ENCODE measurements at places on chromosomes 1 and 21.
A peak's percentile ranks its signal among the peaks of the same experiment; 100 is the strongest.

DNA sequence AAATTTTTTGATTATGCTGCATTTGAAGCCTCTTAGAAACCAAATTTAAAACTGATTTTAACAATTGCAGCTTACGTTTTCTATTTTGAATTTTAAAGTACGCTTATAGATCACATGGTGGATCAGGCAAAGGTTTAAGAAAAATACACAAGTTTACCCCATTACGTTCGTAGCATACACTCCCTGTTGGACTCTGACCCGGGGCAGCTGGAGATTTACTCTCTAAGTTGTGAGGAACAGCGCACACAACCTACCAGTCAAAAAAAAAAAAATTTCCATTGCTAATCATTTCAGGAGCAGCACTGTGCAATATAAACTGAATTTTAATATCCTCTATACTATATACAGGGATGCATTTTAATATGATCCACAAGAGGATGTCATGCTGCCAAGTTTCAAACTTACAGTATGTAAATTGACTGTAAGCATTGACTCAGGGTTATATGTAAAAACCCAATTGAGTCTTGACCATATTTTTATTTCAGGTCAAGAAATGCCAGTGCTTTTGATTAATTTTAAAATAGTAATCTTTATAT lies 20.4 kb downstream of the CSDE1 start:
- no peak for DNase-seq

DNA sequence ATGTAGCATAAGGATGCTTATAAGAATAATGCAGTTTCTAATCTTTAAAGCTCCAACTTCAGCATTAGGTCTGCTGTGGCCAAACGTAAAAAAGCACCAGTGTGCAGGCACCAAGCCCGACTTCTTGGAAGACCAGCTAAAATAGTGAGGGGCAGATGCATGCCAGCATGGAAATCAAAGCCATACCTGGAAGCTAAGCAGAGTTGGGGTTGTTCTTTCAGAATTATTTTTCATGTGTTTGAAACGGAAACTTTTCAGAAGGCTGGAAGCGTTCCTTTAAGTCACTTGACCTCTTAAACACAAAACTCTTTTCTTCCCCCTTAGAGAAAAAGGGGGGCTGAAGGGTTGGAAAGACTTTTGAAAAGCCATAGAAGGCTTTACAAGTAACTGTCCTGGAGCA lies 329.2 kb upstream of the C1orf87 start:
- no peak for DNase-seq

GRCh38 chr1:69572921-69573320 lies 5.2 kb downstream of the LRRC7 start:
- no peak for DNase-seq

GRCh38 chr1:211731456-211732292 lies 56.3 kb upstream of the NEK2 start:
- no peak for DNase-seq

- DNase-seq: no peak
These were observed 15.8 kb downstream of the SLC45A3 start for GRCh38 chr1:205664399-205665017.

GRCh38 chr1:12604114-12604874 lies 13.7 kb downstream of the DHRS3 start:
- DNase-seq: peak; percentile 37

GRCh38 chr1:9352377-9353134 lies 59.9 kb downstream of the SPSB1 start:
- DNase-seq: no peak

GRCh38 chr1:92367496-92367895 lies 68.6 kb downstream of the RPAP2 start:
- DNase-seq: no peak

DNA sequence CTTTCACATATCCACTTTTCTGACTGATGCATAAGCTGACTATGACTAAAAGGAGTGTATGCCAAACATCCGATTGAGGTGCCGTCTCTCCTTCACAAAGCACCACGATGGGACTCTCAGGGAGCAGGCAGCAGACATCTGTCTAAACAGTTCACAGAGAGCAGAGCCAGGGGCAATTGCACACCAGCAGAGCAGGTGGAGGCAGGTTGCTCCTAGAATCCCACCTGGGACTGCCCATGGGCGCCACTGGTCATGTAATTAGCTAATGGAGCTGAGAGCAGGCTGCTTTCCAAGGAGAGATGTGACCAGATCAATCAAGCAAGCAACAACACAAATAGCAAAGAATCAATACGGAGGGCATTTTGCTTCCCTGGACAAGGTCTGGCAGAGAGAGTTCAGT lies 30.5 kb upstream of the COA6 start:
- no peak for DNase-seq

DNA sequence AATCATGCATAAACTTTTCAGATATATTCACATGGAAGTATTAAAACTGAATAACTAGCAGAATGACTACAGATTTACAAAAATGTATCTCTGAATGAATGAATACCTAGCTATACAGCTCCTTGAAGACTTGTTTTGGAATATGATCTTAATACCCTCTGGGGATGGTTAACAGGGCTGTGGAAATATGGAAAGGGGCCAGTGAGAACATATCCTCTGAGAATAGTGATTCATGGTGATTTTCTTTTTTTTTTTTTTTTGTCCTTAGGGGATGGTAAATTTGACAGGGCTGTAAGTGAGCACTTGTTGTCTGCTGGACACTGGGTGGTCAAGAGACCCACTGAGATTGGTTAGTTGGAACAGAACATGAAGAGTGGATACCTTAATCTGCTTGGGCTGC lies 80.7 kb upstream of the HP1BP3 start:
- no peak for DNase-seq

GRCh38 chr1:170853867-170854266 lies 81.5 kb upstream of the MROH9 start:
- no peak for DNase-seq

DNA sequence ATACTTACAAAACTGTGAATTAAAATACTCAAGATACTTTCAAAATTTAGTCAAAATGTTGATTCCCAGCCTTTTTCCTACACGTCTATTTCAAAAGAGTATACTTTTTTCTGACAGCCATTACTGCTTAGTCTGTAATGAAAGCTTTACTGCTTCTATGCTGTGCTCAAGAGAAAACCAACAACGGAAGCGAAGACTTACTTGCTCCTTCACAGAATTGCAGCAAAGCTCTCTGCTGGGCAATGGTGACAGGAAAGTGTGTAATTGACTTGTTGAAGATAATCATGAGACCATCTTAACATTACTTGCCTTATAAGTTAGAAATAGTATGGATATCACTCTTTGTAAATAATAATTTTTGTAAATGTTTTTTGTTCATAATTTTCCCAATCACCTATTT lies 1.7 kb upstream of the DYNLT5 start:
- no peak for DNase-seq

- DNase-seq: no peak
These were observed 103.9 kb downstream of the ADGRL4 start for GRCh38 chr1:78902641-78903040.

DNA sequence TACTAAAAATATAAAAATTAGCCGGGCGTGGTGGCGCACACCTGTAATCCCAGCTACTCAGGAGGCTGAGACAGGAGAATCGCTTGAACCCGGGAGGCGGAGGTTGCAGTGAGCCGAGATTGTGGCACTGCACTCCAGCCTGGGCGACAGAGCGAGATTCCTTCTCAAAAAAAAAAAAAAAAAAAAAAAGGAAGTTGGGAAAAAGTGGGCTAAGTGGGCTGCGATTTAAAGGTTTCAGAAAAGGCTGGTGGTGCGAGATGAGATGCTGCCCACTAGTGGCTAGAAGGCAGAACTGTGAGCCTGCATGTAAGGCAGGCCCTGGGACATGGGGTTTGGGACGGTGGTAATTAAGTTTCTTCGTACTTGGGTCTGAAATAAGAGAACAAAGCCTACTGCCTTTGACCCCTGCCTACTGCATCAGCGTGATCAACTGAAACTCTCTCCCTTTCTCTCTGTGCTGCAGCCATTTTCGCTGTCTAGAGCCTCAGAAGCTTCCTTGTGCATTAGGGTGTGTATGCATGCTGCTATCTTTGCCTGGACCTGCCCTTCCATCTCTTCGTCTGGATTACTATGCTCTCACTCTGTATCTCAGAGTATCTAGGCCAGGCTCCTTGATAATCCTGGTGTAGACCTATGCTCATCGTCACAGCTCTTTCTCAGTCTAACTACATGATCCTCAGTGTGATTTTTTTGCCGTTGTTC lies 12.4 kb downstream of the FMOD start:
- peak; percentile 35 for DNase-seq

DNA sequence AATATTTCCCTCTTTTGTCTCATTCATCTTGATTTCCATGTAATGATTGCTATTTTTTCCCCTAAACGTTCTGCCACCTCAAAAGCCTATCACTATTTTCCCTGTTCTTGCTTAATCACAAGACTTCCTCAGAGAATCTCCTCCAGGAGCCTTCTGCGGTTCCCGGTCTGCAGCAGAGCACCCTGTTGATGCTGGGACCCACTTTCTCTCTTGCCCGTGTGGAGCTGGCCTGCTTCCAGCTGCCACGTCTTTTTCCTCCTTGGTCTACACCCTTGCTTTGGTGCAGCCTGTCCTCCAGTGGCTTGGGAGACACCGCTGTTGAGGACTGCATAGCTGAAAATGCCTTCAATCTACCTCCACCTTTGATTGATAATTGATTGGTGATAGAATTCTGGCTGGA lies 70.0 kb upstream of the COA6 start:
- no peak for DNase-seq

DNA sequence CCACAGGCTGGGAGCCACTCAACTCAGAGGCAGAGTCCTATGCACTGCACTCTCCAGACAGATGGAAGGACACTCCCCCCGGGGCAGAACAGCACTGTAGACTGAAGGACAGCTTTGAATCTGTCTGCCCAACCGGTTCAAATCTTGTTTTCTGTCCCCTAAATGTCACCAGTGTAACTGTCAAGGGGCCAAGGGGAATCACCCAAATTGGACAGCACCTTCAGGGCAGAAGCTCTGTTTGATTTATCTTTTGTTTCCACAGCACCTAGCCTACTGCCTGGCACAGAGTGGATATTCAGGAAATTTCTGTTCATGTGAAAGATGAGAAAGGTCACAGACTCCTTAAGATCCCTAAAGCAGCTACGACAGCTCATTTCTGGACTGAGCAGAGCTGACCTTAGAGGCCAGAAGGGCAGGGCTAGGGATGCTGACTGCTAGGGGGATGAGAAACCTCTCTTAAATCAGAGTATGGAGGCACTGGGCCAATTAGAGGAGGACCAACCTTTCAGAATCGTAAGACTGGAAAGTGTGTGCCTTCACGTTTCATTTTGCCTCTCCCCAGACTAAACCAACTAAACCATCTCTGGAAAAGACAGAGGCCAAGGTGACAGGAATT lies 41.0 kb downstream of the ITPKB start:
- no peak for DNase-seq

DNA sequence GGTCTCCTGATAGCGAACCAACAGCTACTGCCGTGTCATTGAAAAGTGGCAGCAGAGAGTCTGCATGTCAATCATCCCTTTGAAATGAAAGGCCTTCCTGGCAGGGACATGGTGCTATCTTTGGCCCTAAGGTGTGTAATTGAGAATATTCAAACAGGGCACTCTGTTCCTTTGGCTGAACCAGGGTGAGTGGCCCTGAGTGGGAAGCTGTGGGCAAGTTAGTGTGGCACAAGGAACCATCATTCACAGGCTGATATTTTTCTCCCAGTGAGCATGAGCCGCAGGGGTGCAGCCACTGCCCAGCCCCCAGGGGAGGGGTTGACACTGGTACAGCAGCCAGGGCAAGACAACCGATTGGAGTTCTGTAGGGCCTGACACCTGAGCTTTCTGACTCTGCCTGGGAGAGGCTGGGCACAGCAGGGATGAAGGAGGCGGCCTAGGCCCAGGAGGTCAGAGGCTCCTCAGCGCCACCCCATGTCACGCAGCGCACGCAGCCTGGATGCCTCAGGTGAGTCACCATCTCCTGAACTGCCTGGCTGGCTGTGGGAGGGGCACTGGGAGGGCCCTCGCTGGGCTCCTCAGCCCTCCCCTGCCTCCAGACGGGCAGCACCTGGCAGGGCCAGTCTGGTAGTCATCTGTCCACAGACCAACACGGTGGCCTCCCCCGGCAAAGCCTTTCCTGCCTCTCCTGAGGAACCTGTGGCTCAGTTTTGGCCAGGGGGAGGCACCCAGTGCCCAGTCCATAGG lies 13.2 kb downstream of the QSOX1 start:
- DNase-seq: no peak

DNA sequence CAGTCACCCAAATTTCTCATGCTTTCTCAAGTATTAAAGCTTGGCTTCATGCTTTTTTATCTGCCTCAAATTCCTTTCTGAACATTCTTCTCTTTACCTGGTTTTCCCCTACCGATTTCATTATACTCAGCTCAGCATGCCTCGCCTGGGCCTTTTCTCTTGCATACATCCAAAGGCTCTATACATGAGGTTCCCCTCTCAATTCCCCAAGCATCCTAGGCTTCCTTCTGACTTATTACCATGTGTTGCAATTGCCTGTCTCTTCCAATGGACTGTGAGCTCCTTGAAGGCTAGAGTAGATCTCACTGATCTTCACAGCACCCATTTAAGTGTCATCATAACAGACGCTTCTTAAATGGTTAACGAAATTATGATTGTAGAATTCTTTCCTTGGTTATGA lies 24.1 kb upstream of the CYP4A22 start:
- no peak for DNase-seq

DNA sequence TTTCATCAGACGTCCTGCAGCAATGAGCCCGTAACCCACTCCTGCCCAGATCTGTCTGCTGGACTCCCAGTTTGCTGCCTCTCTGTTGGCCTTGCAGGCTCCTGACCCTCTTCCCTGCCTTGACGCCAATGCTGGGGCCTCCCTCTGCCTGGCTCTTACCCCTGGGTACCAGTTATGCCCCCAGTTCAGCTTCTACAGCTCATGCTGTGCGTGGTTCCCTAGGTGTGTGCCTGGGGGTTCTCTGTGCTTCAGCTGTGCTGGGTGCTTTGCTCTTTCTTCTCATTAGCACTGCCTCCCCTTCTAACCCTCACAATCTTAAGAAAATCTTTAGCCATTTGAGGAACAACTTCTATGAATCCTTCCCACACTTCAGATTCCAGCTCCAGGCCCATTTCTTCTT lies 151.4 kb downstream of the ZSCAN20 start:
- no peak for DNase-seq

- DNase-seq: no peak
These were observed 89.8 kb downstream of the KIF14 start for GRCh38 chr1:200530623-200531261.

GRCh38 chr1:198165927-198166647 lies 9.3 kb downstream of the NEK7 start:
- DNase-seq: no peak

DNA sequence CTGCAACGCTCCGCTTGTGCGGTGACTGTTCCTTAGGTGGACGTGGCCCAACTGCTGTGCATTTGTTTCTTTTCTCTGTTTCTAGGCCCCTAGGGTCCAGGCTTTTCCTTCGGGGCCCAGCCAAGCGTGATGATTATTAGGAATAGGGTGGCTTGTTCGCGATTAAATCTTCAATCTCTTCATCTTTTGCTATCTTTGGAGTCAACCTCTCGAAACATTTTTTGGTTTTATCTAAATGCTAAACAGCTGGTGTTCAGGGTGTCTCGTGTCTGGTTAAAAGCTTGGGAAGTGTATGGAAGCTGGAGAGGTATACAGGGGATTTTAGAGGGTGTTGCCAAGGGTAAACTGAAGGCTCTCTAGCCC lies 844 bp upstream of the PLD5 start:
- DNase-seq: no peak
